T-helper 1 cell treated with Interleukin-12 subunit alpha and Interleukin-12 subunit beta and Interleukin-4 antibody, amounts not matched to agents 30 ng/mL and 1 ng/mL, for 36 hours (primary cell): ENCODE measurements at places on chromosomes 16 and 17. TPM values are rescaled to one million over a fixed set of nuclear protein-coding genes. Genes with fewer than 3 reads are reported as not detected.

CHRNE gene
- total RNA-seq = 0.78 and 0.88 TPM in 2 replicates

ZNF594 gene
- 8.8 and 10.9 TPM in 2 replicates for total RNA-seq

GRB7 gene
- 0.86 and 0.95 TPM in 2 replicates for total RNA-seq

PARD6A gene
- total RNA-seq = 10.2 and 11.1 TPM in 2 replicates

ASGR2 gene
- not detected in 2 replicates for total RNA-seq

MVP gene
- total RNA-seq = 263 and 268 TPM in 2 replicates

GP2 gene
- not detected in 2 replicates for total RNA-seq

KRTAP16-1 gene
- total RNA-seq = not detected in 2 replicates

KRTAP4-5 gene
- not detected in 2 replicates for total RNA-seq

NTN1 gene
- 0.10 TPM in 1 of 2 replicates, not detected in the other for total RNA-seq
